ENCODE measurements at places on chromosomes 4 and X.

GRCh38 chr4:102522031-102522440 is 20.9 kb downstream of the NFKB1 start:
- no peak for DNase-seq

DNA sequence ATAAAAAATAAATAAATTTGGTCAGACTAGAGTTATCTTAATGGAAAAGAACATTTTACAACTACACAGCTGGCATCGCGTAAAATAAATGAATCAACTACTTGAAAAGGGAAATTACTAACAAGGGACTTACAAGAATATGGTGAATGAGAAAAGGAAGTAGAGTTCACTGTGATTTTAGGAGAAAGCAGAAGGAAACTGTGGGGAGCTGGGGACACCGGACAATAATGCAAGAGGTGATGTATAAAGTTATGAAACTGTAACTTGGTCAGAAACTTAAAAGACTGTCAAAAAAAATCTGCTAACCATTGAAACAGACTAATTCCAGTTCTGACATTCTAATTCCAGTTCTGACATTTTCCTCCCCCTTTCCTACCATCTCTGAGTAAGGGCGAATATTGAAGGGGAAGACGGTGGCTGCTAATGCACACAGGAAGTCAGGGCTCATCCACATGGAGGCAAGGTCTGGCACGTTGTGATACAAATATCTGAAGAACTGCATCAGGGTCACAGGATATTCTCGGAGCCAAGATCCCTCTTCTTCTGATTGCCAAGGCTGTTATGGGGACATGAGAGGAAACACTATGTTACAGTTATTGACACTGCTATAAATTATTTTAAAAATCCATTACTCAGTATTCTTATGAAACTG is 170.5 kb downstream of the CDS1 start:
- no peak for DNase-seq

DNA sequence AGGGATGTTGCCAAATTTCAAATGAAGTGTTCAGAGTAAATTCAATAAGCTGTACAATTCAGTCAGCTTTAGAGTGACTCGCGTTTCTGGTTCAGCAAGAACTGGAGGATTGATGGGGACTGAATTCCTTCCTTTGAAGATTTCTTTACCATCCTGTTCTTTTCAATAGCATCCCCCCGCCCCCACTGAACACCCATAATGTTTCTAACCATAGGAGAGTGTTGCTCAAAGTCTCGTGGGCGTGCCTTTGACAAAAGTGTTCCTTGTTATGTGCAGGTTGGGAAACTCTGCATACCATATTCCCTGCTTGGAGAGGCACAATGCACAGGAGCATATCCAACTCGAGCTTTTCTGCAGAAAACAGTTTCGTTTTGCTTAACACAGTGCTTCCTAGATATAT is 323.5 kb upstream of the CASK start:
- DNase-seq: no peak

- no peak for DNase-seq
These were observed 25.6 kb upstream of the MSANTD1 start for GRCh38 chr4:3223346-3223745.

GRCh38 chrX:38871129-38872029 is 70.1 kb downstream of the MID1IP1 start:
- DNase-seq: no peak

DNA sequence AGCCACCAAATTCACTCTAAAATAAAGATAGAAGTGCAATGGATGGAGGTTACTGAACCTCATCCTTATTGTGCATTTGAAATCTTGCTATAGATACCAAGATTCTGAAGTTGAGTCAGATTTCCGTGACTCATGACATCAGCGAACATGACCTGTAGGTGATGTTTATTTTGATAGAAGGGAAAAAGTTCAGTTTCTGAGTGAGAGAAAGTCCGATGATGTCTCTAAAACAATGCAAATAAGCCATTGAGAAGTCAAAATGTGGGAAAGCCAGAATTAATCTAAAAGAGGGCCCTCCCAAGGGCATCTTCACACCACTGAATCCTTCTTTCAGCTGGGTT is 20.0 kb downstream of the PHOX2B start:
- no peak for DNase-seq

GRCh38 chr4:32574803-32575202 is 1854.6 kb downstream of the PCDH7 start:
- DNase-seq: no peak

GRCh38 chr4:62243895-62244294 is 1043.8 kb downstream of the ADGRL3 start:
- no peak for DNase-seq

GRCh38 chr4:89708903-89709421 is 128.0 kb downstream of the SNCA start:
- peak; percentile 30 for DNase-seq

DNA sequence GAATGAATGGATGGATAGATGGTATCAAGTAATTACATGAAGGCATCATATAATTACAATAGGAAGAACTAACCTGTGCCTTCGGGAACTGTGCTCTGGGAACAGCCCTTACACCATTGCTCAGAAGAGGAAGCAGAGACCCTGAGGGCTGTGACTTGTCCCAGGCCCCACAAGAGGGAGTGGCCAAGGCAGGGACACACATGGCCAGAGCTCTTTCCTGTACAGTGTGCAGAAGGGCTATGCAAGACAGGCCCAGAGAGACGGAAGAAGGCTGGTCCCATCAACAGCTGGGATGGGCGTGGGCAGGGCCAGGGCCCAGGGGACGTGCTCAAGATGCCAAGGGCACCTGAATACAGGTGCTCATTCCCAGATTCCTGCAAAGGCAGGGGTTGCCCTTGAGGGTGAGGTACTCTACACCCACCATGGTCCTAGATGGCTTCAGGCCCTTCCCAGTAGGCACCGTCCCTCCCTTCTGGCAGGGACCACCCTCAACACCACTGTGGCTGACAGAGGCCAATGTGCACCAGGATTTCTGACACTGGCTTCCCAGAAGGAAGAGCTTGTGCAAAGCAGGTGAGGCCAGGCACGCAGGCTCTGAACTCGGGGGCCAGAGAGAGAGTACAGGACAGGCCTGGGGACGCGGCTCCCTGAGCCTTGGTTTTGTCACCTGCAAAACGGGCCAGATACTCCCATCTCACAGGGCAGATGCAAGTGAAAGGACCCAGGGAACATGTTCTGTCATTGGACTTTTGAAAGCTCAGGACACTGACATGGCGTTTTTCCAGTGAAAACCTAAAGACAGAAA is 1.7 kb downstream of the EVC2 start:
- DNase-seq: no peak

GRCh38 chr4:70877556-70877955 is 24.6 kb upstream of the MOB1B start:
- DNase-seq: no peak

DNA sequence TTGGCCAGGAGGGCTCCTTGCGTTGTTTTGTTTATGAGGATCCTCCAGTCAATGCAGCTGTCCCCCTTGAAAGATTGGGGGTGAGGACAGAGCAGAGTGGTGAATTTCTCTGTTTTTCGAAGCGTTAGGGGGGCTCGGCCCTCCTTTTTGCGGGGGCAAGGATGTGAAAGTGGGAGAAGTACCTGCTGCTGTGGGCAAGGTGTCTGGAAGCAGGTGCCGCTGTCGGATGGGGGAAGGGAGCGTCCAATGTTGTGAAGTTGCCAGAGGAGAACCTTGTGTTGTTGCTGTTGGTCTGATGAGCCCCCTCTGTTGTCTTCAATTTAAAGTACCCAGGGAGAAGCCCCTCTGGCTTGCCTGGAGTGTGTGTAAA is 613 bp downstream of the GLRB start:
- DNase-seq: no peak

GRCh38 chr4:101367201-101367600 is 19.9 kb upstream of the PPP3CA start:
- no peak for DNase-seq

DNA sequence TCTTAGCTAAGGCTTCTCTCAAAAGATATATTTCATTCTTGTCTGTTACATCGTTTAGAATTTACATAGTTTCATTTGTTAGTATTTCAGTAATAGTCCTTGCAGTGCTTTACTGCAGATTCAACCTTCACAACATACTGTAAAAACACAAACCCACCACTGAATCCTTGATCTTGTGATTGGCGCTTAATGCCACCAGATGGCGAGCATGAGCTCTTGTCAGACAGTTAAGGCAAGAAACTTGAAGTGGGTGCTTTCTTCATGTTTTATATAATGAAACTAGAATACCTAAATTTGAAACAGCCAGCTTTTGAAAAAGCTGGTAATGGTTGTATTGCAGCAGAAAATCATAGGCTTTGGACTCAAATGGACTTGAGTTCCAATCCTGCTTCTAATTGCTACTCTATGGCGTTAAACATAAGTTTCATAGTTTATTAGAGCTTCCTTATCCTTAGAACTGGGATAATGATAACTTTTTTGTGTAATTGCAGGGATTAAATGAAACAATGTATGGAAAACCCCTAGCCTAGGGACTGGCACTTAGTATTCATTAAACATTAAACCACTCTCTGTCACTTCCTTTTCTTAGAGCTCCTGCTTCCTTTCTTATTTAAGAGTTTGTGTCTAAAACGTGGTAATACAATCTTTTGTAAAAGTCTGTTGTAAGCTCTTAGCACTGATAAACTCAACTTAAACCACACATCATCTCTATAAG is 95.1 kb downstream of the USP9X start:
- peak; percentile 37 for DNase-seq

- no peak for DNase-seq
These were observed 4.0 kb upstream of the HSPA4L start for GRCh38 chr4:127778102-127778501.

- DNase-seq: no peak
These were observed 45.7 kb upstream of the GATB start for GRCh38 chr4:151806511-151806927.

GRCh38 chr4:128516301-128516969 is 228.8 kb upstream of the PGRMC2 start:
- no peak for DNase-seq

DNA sequence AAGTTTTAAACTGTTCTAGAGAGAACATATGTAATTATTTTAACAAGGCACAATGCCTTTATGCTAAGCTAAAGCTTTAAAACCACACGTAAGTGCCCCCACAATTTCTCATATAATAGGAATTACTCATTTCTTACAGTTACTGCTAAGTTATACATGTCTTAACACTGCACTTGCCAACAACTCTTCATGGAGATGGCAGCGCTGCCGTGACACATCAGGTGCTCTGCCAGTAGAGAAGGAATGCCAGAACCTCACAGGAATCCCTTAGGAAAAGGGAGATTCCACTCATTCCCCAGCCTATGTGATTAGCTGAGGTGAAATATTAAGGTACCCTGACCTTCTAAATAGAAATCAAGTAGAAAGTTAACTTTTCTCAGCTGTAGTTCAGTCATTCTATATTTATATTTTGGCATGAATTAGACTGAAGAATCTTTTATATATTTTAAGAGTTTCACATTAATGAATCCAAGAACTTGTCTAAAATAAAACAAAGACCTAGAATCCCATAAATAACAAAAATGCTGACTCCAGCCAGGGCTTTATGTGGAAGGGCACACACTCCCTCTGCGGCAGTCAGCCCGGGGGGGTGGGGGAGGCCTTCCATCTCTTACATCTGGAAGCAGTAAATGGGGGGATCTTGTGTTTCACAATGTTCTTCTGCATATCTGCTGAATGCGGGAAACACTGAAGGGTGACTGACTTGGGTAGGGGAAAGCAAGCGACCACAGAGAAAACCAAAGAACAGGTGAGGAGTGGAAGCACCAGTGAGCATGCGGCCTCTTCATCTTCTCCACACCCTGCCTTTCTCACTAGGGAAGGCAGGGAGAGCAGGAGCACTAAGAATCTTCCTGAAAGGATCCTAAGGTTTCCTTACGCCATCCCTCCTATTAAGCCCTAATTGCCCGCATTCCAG is 23.7 kb downstream of the ACSL1 start:
- DNase-seq: no peak

DNA sequence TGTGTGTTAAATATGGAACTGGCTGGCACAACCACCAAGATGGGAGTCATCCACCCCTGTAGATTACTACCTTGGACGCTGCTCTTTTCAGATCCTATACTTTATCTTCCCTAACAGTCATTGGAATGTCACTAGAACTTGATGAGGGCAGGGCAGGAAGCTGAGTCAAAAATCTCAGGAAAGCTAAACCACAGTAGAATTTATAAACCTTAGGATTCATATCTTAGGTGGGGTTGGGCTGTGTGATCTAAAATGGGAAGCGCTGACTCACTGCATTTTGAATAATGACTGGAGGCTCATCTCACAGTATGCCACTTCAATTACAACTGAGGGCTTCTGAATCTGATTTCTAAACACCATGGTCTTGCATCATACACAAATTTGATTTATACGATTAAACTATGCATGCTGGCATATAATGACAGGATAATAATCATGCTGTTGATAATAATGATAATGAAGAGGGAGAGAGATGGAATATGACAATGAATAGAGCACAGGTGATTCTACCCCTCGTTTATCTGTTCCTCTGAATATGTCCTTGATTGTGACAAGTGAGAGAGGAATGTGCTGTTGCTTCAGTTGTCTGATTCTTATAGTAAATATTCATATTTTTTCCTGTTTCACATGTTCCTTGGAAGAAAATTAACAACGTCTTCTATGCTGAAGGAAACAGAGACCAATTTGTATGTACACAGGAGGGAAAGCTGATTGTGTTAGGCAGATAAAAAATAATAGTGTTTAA is 270.3 kb upstream of the HS3ST1 start:
- DNase-seq: no peak

DNA sequence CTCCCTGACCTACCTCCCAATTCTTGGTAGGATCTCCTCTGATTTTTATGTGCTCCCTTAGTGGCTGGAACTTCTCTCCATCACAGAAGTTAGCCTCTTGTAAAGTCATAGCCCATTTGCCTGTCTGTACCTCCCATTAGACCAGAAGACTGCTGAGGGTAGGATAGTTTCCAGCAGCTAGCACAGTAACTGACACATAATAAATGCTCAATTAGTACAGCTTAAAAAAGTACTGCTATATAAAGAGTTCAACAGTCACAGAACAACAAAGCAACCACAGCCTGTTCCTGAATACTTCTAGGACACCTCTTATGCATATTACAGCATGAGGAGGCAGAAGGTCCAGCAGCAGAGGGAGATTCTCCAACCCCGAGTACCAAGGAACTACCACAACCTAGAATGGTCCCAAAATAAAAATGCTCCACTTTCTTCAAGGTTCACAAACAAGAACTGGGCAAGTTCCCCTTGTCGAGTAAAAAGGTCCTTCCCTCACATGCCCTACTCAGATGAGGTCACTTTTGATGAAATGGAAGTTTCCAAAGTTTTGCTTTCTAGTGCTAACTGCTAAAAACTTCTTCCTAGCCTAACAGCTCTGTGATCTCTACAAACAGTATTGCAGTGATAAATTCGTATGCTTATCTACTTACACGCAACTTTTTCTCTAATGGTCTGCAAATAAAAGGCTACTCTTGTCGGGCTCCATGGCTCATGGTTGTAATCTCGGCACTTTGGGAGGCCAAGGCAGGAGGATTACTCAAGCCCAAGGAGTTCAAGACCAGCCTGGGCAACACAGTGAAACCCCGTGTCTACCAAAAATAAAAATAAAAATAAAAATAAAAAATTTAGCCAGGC is 12.8 kb downstream of the MECP2 start:
- DNase-seq: no peak

DNA sequence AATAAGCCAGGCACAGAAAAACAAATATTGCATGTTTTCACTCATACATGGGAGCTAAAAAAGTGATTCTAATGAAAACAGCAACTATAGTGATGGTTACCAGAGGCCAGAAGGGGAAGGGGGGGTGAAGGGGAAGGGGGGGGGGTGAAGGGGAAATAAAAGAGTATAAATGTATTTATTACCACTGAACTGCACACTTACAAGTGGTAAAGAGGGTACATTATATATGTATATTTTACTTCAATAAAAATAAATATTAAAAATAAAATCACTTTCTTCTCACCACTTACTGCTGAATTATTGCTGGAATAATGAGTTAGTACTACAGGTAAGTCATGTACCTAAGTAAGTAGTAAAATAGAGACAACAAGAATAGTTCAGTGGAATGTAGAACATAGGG is 2.1 kb upstream of the VCX3B start:
- no peak for DNase-seq

Data from posterior cingulate gyrus (tissue), 11 donors.